ENCODE measurements at places on chromosomes 16 and 17. TPM values are rescaled to one million over a fixed set of nuclear protein-coding genes. Genes with fewer than 3 reads are reported as not detected.

Gene ZNF385C
- 0.19 TPM for total RNA-seq

Gene SCN4A
- 0.14 TPM for total RNA-seq

Gene TP53TG3
- total RNA-seq = not detected

Gene NKD1
- 6.0 TPM for total RNA-seq

Gene SOX15
- total RNA-seq = not detected

Gene MEFV
- total RNA-seq = 0.19 TPM

Gene C17orf78
- not detected for total RNA-seq

Gene RARA
- 133 TPM for total RNA-seq

Gene EEF2K
- 14.6 TPM for total RNA-seq

Gene ZNF174
- 6.4 TPM for total RNA-seq

Gene GAS2L2
- 0.27 TPM for total RNA-seq

Gene ZDHHC1
- total RNA-seq = not detected

DNA sequence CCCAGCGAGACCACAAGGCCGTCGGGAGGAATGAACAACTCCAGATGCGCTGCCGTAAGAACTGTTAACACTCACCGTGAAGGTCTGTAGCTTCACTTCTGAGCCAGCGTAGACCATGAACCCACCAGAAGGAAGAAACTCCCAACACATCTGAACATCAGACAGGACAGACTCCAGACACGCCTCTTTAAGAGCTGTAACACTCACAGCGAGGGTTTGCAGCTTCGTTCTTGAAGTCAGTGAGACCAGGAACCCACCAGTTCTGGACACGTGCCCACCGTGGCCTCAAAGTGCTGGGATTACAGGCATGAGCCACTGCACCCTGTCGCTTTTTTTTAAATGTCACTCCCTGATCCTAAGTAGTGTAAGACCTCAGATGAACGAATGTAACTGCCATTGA lies 17.3 kb downstream of the KPNA2 start:
- DNase-seq = no peak

- peak; percentile 68 for DNase-seq
These were observed at the start of gene SLC43A2 for GRCh38 chr17:1627982-1628855. SLC43A2 (minus strand) TSS chr17:1628834; CDS start chr17:1627874, 960 bp downstream.

DNA sequence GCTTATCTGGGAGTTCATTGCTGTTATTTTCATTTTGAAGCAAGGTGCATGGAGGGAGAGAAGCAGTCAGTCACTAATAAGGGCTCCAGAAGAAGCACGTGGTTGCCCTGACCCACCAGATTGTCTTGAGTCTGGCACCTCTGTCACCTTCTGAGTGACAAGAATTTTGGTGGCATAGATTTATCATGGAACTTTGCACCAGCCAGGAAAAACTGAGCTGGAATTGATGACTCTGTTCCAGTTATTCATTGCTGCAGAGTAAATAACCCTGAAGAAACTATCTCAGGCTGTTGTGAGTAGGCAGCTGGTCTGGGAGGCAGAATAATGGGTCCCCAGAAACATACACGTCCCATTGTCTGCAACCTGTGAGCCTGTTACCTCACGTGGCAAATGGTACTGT lies 44.8 kb downstream of the HSD17B2 start:
- DNase-seq = no peak

DNA sequence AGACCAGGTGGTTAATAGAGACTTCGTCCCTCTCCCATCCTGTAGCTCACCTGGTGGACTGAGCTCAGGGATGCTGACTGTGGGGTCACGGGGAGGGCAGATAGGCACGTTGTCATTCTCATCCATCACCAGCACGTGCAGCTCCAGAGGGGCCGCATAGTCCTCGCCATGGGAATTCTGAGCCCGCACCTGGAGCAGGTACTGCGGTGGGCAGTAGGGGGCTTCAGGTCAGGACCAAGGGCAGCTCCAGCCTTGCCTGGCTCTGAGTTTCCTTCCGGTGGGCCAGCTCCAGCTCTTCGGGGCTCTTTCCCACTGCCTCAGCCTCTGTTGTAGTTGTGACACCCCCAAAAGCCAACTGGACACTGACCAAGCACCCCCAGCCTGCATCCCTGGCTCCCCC lies 5.6 kb downstream of the CDH16 start:
- DNase-seq = no peak

DNA sequence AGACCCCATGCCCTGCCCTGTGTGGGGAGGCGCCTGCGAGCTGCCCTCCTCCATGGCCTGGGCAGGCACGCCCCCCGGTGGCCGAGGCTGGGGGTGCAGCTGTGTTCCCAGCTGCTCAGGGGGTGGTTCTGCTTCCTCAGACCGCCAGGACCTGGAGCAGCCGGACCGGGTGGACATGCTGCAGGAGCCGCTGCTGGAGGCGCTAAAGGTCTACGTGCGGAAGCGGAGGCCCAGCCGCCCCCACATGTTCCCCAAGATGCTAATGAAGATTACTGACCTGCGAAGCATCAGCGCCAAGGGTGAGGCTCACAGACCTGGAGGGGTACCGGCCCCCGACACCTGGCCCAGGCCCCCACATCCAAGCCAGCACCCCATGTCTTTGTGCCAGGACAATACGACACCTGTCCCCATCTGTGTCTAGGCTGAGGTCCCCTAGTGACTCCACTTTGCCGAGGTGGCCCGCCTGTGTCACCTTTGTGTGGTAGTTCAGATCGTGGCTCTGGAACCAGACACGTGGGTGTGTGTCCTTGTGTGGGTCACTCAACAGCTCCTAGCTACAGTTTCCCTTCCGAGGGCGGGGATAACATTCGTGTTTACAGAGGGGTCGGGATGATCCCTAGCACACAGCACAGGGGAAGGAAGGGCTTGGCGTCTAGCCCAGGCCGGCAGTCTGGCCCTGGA lies 9.3 kb downstream of the GJD3 start:
- peak; percentile 67 for DNase-seq

DNA sequence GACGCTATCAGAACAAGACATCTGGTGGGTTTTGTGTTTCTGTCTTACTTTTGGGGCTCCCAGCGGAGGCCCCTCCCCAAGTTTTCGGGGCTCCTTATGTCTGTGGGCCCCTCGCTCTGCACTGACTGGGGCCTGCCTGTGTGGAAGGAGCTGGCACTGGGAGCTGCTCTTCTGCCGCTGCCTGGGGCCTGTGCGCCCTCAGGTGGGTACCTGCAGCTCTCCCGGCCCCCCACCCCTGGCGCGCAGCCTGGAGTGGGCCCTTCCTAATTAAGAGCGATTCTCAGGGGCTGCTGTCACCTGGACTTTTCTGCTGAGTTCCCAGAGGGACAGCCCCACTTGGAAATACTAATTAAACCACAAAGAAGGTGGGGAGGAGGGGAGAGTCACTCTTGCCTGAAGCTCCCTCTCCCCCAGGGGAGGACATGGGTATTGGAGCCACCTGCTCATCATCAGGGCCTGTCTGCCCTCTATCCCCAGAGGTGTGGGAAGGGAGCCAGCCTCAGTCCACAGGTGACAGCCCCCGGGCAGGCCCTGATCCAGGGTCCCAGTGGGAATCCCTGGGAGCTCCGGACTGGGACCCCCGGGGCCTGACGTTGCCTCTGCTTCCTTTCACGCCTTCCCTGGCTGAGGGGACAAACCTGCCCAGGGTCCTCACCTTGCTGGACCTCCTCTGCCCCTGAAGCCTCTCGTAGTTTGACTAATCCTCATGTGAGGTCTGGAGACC lies 36.5 kb downstream of the GSE1 start:
- DNase-seq = no peak

DNA sequence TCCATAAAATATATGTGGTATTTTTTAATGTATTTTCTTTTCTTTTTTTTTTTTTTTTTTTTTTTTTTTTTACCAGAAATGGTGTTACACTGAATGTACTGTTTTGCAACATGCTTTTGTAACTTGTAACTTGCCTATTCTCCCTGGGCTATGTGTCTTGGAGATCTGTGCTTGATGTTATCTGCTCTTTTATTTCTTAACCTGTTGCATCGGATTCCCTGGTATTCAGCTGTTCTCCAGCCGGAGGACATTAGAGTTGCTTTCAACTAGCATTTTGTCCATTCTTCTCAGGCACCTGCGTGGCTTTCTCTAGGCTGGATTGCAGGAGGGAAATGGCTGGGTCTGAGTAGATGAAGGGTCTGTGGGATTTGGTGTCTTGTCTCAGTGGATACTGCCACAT lies 47.4 kb downstream of the KATNIP start:
- DNase-seq = no peak

GRCh38 chr17:29003289-29003688 lies 2.5 kb downstream of the SEZ6 start:
- no peak for DNase-seq

DNA sequence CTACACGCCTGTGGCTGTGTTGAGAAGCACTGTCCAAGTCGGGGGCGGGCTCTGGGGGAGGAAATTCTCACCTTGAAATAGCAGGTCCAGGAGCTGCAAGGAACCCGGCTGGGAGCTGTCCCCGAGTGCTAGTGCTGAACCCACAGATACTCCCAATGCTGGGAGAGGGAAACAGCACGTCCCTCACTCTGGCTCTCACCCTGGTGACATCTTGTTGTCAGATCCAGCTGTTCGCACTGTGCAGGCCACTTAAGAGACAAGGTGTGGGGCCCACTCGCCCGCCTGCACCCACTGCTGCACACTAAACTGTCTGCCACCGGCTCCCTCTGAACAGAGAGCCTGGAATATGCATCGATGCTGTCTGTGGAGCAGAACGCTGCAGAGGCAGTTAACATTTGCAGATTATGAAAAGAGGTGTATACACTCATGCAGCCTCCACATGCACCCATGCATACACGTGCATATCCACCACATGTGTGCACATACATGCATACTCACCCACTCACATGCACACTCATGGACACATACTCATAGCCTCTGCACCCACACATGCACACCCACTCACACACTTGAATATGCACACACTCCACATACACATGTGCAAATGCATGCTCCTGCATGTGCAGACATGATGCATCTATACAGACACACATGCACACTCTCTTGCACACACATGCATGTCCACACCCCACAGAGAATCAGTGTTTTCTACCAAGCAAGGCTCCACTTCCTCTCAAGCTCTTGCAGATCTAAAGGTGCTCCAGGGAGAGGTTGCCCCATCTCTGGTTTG lies 42.0 kb downstream of the MGAT5B start:
- peak; percentile 23 for DNase-seq

GRCh38 chr16:19831678-19832077 lies 53.0 kb downstream of the GPRC5B start:
- DNase-seq = no peak

DNA sequence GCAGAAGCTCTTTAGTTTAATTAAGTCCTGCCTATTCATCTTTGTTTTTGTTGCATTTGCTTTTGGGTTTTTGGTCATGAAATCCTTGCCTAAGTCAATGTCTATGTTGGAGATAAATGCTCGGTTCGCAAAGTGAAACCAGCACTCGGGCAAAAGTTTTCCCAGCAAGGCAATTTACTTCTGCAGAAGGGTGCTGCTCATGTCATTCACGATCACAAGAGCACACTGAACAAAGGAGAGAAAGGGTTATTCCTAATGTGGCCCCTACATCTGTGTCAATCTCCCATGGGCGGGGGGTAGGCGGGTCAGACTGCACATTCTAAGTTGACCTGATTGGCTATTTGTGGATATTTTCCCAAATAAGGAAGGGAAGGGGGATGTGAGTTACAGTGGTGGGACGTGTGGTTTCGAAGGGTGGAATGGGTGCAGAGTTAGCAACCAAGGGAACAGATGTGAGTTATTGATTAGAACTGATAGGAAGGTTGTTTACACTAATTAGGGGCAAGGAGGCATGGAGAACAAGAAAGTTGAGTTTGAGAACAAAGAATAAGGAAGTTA lies 23.0 kb downstream of the ATF7IP2 start:
- no peak for DNase-seq

GRCh38 chr16:17134586-17134985 lies 336.2 kb downstream of the XYLT1 start:
- no peak for DNase-seq

DNA sequence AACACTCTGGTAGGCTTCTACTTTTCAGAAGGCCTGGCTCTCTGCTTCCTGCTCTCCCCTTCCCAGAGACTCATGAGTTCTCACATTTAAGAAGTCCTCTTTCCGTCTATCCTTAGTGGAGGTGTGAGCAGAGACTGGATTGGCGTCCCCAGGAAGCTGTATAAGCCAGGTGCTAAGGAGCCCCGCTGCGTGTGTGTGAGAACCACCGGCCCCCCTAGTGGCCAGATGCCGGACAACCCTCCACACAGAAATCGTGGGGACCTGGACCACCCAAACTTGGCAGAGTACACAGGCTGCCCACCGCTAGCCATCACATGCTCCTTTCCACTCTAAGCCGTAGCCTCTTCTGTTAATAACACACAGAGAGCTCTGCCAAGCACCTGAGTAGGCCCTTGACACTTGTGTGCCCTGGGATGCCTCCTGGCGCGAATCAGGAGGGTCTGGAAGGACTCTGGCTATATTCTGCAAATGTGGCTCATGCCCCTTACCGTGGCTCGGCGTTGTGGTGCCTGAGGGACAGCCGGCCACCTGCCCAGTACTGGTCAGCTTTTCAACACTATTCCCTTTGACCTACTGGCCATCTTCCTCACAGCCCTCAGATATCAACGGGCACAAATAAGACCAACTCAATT lies 13.9 kb downstream of the CYB5D2 start:
- DNase-seq = no peak

- DNase-seq = no peak
These were observed 13.5 kb upstream of the CIBAR2 start for GRCh38 chr16:85125570-85126393.

DNA sequence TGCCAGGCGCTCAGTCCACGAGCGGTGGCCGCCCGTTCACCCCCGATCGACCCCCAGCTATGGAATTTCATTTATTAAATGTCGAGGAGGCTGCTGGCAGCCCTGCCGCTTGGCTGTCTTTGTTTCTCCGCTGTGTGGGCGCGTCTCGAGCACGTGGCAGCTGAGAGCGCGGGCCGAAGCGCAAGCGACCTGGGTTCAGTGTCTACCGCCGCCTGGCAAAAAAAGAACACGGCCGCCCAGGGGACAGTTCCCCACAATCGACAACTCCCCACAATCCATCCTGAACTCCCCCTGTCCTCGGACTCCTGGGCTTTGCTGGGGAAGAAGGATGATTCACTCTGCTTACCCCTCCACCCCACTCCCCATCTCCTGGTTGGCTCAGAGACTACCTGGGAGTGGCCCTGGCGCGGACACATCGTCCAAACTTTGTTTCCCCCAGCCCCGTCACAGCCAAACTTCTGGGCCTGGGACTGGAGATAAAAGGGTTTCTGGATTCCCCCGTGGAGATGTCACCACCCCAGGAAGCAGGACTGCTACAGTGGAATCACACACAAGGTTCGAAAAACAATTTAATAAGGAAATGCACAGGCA lies 1.7 kb upstream of the ANKRD13B start:
- DNase-seq = no peak

GRCh38 chr17:33007186-33007585 lies 15.5 kb downstream of the SPACA3 start:
- no peak for DNase-seq

DNA sequence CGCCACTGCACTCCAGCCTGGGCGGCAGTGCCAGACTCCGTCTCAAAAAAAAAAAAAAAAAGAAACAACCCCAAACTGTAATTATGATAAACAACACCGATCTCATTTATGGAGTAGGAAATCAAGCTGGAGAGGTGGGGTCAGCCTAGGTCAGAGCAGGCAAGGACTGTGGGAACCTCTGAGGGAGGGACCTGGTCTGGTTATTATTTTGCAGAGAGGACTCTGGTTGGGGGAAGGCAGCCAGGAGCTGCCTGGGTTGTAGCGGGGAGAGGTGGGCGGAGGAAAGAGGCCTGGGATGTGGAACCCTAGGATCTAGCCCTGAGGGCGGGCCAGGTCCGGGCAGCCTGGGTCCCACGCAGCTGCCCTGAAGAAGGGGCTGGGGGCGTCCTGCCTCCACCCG lies 10.9 kb upstream of the HS3ST6 start:
- DNase-seq = no peak

Data from CD8-positive, alpha-beta T cell (primary cell).